ENCODE measurements at places on chromosomes 12 and 14.

DNA sequence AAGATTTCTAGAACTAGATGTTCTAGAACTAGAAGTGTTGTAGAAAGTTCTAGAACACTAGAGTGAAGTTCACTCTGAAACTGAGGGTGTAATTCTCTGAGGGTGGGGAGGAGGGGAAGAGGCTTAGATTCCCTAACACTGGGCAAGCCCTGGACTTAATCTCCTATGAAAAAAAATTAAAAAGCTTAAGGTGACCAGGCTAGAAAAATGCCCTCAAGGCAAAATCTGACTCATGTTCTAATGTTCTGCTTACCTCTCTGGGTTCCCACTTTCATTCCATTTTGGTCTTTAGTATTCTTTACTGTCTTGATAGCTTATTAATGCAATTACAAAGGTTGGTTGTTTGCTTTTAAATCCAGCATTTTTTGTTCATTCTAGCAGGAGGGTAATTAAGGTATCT lies 101.5 kb downstream of the KICS2 start:
- DNase-seq, result no peak

DNA sequence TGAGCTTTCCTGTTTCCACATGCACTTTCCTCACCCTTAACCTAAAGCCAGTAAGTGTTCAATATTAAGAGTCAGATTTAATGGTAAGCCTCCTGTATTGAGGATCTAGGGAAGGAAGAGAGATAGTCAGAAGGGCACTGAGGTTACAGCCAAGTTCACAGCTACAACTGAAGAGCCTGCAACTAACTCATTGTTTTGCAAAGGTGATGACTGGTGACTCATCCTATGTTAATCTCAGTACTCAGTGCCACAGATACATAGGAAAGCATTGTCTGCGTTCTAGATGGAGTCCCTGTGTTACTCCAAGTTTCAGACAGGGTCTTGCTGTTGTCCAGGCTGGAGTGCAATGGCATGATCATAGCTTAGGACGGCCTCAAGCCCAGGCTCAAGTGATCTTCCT lies 157.0 kb upstream of the RBM19 start:
- no peak for DNase-seq

- DNase-seq, result no peak
Measured at GRCh38 chr12:24948420-24948756, 513 bp downstream of the BCAT1 start.

DNA sequence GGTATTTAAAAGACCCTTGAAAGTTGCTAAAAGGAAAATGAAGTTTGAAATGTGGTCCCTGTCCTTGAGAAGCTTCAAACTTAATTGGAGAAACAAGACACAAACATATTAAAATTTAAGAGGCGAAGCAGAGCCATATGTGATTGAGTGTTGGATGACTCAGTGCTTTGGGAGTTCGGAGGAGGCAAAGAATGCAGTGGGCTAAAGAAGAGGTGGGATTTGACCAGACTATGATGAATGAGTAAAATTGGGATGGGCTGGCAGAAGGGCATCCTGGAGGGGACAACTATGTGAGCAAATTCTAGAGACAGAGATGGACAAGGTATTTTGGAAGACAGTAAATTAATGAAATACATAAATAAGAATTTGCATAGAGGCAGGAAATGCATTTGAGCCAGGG lies 358.6 kb downstream of the EGLN3 start:
- DNase-seq, result no peak

DNA sequence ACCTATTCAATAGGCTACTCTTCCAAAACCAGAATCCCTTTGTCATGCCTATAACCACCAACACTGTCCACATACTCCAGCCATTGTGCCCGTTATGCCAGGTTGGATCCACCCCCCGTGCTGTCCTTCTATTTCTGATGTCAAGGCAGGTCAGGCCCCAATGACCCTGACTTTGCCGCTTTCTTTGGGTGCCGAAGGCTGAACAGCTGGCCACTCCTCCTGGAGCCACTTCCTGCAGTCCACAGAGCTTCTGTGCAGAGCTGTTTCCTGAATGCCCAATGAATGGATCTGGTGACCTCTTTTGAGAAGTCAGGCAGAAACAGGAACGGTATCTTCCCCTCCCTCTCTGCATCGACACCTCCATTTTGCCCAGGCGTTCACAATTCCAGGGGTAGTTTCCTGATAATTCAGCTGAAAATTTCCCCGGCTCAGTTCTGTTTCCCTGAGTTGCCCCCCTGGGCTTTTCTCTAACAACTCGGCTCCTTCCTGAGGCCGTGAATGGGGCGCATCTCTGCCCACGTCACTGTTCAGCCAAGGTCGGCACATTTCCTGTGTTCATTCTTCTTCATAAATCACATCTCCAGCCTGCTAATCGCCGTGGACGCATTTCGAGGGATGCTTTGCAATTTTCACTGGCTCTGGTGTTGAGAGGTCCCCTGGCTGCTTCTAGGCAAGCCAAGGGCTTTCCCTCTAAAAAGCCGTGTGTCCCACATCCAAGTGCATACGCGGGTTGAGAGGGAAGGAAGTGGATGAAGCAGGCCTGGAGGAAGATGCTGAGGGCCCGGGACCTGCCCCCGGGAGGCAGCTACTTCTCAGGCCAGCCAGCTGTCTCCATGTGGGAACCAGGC lies 86.5 kb downstream of the PAPOLA start:
- no peak for DNase-seq

- no peak for DNase-seq
Measured at GRCh38 chr12:118424884-118425283, 48.5 kb downstream of the SUDS3 start.

GRCh38 chr14:105043641-105044040 lies 21.6 kb downstream of the GPR132 start:
- DNase-seq, result no peak

- DNase-seq, result no peak
Measured at GRCh38 chr12:57204454-57204853, 12.1 kb upstream of the NXPH4 start.

GRCh38 chr14:36901861-36902260 lies 240.2 kb downstream of the PAX9 start:
- DNase-seq, result no peak

DNA sequence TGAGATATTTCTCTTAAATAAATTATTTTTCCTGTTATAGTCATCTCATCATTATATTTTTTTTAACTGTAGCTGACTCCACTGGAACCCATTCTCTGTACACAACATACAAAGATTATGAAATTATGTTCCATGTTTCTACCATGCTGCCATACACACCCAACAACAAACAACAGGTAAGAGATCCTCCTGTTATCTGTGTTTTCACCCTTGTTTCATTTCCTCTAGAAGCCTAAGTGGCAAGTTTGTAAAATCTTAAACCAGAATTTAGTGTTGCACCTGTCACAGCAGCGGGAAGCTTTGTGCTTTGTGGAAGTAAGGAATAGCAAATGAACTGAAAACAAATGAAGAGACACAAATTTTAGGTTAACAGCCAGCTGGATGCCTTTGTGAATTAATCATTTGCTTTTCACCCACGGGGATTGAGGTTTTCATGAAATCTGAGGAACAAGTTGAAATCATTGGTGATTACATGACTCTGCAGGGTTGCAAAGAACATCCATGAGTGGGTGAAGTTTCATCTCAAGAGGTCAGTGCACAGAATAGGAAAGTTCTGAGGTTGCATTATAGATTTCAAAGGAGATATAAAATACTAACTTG lies 273.9 kb upstream of the RGS6 start:
- DNase-seq, result no peak

- no peak for DNase-seq
Measured at GRCh38 chr14:68774771-68775613, 17.9 kb downstream of the ZFP36L1 start.

DNA sequence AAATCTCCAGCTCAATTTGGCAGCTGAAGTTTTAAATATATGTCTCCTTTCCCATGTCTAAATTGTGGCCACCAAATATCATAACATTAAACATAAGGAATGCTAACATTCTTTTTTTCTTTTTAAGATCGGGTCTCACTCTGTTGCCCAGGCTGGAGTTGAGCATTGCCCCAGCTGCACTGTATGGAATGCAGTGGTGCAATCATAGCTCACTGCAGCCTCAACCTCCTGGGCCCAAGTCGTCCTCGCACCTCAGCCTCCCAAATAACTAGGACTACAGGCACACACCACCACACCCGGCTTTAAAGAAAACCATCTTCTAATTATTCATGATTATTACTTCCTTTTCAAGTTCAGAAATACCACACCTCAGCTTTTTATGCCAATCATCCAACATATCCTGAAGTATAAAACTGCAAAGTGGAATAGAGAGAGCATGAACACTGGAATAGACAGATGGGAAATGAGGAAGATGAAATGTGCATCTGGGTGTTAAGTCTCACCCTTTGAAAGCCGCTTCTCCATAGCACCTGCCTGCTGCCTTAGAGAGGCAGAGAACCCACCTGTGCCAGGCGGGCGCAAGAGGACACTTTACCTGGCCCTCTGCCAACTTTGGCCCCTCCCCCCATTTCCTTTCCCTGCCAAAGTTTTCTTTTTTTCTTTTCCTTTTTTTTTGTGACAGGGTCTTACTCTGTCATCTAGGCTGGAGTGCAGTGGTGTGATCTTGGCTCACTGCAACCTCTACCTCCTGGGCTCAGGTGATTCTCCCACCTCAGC lies 2.8 kb upstream of the EML1 start:
- no peak for DNase-seq

DNA sequence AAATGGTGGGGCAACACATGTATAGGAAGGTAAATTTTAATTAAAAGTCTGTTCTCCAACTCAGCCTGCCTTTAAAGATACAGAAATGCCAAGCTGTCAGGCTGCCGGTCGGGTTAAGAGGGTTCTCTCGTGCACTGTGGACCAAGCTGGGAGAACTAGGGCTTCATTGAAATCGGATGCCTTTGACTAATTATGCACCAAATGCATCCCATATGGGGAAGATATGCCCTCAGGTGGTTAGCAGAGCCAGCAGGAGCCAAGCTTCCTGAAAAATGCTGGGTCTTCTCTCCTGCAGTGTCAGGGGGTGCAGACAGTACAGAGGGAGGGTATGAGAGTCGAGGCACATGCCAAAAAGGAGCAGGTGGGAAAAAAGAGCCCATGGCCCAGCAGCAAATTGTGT lies 236.1 kb downstream of the CACNA1C start:
- DNase-seq, result no peak

GRCh38 chr12:68780731-68781130 lies 27.2 kb upstream of the MDM2 start:
- DNase-seq, result no peak

DNA sequence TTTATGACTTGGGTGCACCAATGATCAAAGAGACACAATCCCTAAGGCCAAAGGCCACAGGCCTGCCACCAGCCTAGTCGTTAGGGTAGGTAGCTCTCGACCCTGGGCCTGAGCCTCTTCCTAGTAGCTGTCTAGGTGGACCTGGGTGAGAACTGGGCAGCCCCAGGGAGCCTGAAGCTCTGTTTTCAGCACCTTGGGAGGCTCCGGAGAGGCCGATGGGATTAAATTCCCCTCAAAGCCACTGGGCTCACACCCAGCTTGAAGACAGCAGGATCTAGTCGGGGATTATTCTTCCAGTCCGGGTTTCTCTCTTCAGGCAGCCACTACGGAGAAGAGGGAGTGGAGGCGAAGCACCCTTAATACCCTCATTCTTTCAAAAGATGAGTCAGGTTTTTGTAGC lies 79.8 kb downstream of the TMEM260 start:
- DNase-seq, result no peak

DNA sequence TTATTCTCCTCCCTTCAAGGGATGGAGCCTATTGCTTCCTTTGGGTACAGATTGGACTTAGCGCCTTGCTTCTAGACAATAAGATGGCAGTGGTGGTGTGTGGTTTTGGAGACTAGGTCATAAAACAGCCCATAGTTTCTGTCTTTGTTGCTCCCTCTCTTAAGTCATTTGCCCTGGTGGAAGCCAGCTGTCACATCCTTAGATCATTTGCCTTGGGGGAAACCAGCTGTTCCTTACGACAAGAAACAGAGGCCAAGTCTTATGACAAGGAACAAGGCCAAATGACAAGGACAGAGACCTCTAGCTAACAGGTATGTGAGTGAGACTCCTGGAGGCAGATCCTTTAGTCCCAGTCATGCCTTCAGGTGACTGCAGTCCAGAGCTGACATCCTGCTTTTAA lies 9.2 kb upstream of the PALS1 start:
- no peak for DNase-seq

GRCh38 chr14:50871914-50872732 lies at the start of gene ABHD12B:
TSS of gene ABHD12B (plus strand) at chr14:50872053. CDS start at chr14:50872175, 122 bp downstream.
- no peak for DNase-seq

DNA sequence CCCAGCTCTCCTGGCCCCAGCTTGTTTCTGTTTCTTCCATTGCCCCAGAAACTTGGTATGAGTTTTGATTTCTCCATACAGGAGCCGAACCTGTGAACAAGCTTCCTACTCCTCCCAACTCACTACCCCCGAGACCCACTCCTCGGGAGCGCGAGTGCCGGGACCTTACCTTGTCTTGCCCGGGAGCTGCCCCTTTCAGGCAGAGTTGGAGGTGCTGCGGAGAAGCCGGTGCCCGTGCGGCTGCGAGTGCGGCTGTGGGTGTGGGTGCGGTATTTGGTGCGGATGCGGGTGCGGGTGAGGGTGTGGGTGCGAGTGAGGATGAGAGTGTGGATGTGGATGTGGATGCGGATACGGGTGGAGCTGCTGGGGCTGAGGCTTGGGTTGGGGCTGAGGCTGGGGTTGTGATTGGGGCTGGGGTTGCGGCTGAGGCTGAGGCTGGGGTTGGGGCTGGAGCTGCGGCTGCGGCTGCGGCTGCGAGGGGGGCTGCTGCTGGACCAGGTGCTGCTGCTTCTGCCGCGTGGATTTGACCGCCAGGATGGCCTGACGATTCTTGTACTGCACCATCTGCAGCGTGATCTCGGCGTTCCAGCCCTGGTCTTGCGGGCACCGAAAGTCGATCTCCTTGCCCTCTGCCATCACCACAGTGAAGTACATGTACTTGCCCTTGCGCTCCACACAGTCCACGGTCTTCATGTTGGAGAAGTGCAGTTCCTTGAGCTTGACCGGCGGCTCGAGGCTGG lies 1.1 kb downstream of the PHLDA1 start:
- DNase-seq, result peak; percentile 35

DNA sequence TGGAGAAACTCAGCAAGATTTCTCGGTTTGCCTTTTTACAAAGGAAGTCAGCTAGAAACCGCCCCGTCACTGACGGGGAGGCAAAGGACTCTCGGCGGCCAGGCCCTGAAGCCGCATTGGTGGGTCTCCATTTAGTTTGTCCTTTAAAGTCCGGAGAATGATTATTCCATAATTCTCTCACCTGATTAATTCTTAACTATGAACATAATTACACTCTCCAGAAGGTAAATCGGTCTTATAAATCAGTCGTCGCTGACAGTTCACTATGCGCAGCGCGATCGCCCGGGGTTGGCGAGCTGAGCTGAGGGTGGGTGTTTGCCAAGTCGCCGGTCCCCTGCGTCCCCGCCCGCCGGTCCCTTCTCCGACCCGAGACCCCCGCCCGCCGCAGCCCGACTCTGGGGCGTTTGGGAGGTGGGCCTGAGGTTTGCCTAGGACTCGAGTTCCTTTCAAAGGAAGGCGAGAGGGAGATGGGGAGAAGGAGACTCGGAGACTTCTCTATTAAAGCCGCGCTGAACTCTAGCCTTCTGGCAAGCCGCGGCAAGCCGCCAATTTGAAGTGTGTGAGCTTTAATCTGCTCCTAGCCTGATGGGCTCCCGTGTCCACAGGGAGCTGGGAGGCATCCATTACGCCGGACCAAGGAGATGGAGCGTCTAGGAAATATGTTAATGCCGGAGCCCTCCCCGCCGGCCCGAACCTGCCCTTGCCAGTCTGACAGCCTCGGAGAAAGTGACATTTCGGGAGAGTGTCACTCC lies 392.9 kb downstream of the NOVA1 start:
- DNase-seq, result no peak
